ENCODE measurements at places on chromosomes 1 and 21.

DNA sequence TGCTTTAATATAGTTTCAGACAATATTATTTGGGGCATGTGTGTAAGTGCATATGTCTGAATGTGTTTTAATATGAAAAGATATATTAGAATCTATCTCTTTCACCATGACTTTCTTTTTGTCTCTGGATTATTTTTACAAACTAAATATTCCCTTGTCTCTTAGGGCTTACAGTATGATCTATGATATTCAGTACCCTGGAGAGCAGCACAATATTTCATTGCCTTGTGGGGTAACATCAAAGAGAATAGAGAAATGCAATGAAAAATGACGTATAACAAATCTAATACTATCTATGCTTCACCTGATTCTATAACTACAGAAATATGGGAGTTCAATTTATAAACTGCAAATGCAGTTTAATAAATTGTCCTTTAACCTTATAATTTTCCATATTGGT is 2084.5 kb downstream of the MRPL39 start:
- DNase-seq: no peak

DNA sequence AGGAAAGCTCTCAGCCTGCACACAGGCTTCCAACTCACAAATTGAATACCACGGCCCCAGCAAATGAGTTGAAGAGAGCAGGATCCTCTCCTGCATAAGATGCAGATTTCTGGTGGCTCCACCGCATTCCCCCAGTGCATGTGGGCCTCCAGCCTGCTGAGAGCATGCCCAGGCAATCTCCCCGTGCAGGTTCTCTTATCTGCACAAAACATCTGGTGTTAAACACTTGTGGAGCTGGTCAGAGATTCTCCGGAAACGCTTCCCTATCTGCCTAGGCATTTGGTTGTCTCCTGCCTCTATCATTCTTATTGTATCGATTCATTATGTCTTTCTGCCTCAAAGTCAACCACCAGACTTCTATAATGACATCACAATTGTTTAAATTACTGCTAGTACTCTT is 1349.0 kb upstream of the B3GALT2 start:
- DNase-seq: no peak

DNA sequence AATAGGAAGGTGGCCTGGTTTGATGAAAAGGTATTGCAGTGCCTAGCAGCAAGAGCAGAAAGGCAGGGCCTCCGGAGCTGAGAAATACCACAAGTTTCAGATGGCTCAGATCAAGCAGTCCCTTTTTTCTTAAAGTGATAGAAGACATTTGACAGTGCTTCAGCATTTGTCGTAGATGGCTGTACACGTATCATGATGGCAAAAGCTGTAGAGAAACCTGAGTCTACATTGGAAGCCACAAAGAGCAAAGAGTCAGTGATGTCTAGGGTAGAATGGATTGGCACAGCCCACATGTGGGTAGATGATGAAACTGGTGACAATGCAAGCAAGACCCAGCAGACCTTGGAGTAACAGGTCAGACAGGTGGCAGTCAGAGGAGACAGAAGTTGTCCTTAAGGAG is 101.3 kb upstream of the ARTN start:
- no peak for DNase-seq

GRCh38 chr1:106995970-106996369 is 60.5 kb upstream of the PRMT6 start:
- no peak for DNase-seq

- no peak for DNase-seq
These were observed 13.5 kb upstream of the HJV start for GRCh38 chr1:146035048-146035423.

DNA sequence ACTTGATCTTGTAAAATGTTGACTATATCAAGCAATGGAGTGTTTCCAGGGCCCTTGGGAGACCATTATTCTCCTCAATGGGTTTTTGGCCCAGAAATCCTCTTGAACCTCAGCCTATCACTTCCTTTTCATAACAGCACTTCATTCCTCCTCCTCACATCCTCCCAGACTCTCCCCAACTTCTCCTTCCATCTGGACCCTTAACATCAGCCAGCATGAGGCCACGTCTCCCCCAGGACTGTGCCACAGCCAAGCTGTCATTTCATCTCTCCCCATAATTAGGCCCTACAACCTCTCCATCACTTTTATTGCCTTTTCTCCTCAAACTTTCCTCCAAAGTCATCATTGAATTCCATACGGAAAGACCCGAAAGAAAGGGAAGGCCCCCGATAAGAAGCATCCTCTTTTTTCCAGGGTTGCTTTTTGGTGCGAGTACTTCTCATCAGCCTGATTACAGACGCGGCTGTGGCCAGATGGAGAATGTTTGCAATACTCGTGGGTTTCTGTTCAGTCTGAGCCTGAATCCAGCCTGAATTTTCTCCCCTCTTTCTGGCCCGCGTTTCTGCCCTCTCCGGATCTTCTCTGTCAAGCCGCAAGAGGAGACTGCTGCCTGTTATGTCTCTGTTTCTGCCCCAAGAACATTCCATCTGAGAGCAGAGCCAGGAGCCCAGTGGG is 52.7 kb upstream of the SLC25A33 start:
- DNase-seq: no peak

DNA sequence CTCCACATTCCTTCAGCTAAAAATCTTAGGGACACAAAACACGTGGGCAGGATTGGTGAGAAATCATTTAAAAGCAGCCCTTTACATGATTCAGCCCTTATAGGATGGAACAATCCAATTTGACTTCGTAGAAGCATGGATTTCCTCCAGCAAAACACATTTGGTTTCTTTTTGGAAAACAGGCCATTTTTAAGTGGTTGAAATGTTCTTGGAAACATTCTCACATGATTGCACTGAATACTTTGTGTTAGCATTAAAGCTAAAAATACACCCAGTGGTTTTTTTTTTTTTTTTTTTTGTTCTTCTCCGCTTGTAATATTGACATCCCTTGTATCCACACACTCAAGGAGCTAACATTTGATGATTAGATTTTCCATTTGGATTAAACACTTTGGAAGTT is 42.1 kb upstream of the ABCG1 start:
- no peak for DNase-seq

DNA sequence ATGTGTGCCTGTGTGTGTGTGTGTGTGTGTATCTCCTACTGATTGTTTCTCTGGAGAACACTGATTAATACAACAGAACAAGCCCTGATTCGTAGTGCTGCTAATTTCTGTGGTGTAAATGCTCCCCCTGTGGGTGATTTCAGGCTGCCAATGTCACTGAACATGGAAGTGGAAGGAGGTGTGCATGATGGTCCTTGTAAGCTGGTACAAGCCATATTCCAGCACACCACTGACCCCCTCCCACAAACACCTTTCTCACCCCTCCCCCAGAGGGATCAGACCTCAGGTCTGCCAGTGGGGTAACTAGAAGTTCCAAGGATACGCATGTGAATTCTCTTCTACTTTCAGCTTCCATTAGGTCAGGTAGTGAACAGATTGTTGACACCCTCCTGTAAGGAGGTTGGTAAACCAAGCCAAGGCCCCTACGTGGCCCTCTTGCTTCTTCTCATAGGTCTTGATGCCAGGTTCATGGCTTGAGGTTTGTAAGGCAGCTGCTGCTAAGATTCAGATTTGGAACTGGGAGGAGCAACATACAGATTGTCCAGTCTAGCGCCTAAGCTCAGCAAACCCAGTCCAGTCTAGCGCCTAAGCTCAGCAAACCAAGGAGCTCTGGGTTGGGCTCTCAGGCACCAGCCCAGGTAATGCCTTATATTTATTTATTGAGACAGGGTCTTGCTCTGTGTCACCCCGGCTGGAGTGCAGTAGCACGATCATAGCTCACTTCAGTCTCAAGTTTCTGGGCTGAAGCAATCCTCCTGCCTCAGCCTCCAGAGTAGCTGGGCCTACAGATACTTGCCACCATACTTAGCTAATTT is 38.7 kb downstream of the DHCR24 start:
- no peak for DNase-seq

GRCh38 chr1:63693944-63694571 is 79.8 kb upstream of the ROR1 start:
- no peak for DNase-seq

- no peak for DNase-seq
These were observed 24.2 kb upstream of the FAM20B start for GRCh38 chr1:179001451-179001850.

GRCh38 chr1:205259324-205259832 is 31.6 kb downstream of the TMCC2 start:
- DNase-seq: no peak

DNA sequence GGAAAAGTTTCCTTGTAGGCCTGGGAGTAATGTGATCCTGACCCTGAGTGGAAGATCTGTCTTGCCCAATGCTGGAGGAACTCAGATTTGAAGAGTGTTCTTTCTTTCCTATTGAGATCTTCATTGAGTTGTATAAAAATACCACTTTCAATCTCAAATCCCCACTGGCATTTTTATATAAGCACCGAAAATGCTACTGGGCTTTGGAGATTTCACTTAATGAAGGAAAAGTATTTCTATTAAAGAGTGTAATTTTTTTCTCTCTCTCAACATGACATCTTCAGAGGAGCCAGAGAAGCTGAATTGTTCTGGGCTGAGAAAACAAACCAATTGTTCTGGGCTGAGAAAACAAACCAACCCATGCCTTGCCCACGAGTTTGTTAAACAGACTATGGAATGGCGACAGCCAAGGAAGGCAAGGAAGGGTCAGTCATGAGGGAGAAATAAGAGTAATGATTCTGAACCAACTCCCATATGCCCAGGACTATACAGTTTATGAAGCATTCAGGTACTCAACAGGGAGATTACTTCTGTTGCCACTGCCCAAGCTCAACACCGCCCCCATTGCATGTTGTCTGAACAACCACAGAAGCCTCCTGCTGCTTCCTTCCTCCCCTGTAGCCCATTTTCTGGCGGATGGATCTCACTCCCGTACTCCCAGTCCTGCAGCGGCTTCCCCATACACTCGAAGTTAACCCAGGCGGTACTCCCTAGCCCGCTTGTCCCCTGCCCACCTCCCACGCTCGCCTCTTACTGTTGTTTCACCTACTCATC is 103.2 kb downstream of the BEND5 start:
- DNase-seq: no peak

GRCh38 chr1:118023199-118023598 is 93.7 kb downstream of the WDR3 start:
- no peak for DNase-seq

DNA sequence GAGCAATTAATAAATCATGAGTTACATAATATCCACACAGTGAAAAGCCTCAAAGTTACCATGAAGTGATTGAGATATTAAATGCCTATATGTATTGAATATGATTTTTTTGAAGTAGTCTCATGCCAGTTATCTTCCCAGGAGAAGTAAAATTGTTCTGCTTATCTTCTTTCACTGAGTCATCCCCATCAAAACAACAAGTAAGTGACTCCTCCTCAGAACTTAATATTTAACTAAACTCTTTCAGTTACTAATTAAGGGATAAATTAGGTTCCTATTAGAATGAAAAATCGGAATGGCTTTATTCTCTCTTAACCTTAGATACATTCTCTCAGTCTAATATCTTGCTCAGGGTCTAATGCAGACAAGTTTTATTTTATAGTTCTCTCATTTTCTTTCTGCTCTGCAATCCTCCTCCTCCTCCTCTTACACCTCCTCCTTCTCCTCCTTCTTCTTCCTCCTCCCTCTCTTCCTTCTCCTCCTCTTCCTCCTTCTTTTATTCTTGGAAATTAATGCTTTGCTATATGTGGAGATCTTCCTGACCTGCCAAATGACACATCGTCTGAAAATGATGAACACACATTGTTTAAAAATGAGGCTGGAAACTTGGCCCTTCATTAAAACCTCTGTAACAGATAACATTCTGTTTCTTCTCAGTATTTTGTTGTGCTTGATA is 110.9 kb downstream of the RUNX1 start:
- no peak for DNase-seq

DNA sequence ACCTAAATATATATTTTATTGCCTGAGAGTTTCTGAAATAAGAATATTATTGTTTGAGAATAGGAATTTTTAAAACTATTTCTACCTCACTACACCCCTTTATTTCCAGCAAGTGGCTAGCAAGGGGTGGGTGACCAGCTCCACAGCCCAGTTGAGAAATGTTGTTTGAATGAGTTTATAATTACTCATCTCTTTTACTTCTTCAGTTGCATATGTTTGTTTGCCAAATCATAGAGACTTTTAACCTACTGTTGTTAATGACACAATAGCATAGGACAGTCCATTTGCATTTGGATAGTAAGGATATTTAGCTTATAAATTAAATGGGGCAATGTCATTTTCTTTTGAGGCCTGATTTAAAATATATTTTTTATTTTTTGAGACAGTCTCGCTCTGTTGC is 127.8 kb downstream of the NRDC start:
- DNase-seq: no peak

DNA sequence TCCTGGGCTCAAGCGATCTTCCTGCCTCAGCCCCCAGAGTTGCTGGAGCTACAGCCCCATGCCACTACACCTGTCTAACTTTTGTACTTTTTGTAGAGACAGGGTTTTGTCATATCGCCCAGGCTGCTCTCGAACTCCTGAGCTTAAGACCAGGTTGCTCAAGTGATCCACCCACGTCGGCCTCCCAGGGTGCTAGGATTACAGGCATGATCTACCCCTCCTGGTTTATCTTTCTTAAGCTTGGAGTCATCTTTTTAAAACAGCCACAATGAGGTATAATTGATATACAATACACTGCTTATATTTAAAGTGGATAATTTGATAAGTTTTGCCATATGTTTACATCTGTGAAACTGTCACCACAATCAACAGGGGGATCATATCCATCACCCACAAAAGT is 25.4 kb upstream of the WDR26 start:
- DNase-seq: no peak

DNA sequence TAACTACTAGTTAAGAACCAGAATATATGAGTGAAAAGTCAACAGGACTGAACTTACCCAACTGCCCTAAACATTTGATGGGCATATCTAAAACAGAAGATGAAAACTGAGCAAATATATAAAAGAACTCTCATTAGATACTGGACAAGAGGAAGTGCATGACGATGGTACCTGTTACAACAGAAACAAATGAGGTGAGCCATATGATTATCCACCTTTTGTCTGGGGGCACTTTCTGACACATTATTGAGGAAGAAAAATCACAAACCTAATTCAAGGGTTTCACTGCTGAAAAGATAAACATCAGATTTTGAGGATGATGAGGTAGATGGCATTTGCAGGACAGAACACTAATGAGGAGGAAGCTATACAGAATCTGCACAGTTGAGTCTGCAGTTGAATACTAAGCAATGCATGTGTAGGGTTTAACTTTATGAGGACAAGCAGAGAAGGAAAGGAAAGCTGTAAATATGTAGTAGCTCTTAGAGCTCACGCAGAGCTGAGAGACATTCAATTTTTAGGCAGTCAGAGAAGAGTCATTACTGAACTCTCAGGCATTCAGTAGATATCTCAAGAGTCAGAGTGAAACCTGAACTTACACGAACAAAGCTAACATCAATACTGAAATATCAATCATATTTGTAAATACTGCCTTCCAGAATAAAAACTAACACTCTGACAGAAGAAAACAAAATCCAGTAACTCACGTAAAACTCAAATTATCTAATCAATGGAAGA is 262.1 kb downstream of the AKT3 start:
- DNase-seq: no peak

DNA sequence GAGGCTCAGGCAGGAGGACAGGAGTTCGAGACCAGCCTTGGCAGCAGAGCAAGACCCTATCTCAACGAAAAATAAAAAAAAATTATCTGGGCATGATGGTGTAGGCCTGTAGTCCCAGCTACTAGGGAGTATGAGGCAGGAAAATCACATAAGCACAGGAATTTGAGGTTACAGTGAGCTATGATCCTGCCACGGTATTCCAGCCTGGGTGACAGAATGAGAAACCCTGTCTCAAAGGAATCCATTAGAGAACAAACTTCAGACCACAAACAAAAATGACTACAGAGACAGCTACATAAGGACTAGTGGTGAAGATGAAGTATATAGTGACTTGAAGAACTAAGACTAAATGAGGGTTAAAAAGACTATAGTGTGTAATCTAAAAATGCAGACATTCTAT is 233.1 kb downstream of the RERE start:
- DNase-seq: no peak

All from left cardiac atrium (tissue), 4 donors.